ENCODE measurements at places on chromosomes 6 and 20. TPM values are rescaled to one million over a fixed set of nuclear protein-coding genes. Genes with fewer than 3 reads are reported as not detected.

DNA sequence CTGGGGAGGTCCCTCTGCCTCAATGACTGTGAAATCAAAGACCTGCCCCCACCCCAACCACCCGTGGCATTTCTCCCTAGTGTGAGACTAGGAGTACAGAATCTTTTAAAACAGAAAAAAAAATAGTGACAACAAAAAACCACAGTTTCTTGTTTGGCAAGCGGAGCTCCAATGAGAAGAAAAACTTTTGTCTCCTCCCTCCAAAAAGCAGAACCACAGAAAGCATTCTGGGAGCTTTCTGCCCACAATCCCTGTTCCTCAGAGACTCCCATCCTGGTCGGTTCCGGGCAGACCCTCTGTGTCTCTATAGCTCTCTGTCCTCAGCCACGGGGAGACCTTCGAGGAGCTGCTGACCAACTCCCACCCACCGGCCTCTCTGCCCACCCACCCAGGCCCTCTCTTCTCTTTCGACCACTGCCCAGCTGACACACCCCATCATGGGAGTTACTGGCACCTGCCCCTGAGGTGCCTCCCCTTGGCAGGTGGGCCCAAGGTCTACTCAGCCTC is 4.9 kb downstream of the PREX1 start:
- no peak overlapping the region for H3K4me3 ChIP-seq
- no peak overlapping the region for H3K27ac ChIP-seq
- peaks cover 80% of the 10 kb centered on the region for H3K27me3 ChIP-seq
- DNase-seq = no peak
- H3K36me3 ChIP-seq = no peaks in the 10 kb centered on the region

DNA sequence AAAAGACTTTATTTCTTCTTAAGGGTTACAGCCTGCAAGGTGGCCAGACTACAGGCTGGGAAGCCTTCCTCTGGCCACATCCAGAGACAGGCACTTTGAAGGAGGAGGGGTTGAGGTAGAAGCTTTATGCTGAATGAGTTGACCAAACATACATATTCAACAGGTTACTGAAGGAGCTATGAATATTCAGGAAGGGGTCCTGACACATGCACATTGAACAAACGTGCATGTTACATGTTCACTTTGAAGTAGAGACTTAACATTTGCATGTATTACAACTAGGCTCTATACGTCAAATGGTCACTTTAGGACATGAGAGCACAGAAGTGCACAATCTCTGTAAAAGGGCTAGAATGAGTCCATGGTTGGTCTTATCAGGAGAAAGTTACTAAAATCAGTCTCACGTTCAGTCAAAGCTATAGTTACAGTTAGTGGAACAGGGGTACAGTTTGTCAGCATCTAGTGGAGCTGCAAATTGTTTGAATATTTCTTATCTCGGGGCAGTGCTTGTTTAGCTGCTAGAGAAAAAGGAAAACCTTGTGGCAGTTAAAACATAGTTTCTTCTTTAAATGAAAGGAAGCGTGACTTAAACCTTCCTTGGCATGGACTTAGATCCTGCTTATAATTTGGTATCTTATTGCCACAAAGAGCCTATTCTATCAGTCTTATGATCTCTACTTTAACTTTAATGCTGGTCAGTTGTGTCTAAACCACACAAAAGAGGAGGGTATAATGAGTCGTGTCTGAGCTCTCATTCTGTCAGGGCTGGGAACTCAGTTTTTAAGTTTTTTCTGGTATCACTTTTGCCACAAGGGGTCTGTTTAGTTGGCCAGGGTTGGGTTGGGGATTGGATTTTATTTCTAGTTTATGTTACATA is 4.6 kb upstream of the ZSCAN9 start:
- H3K27me3 ChIP-seq = peaks cover 67% of the 10 kb centered on the region
- H3K27ac ChIP-seq = no peak overlapping the region
- H3K4me3 ChIP-seq = no peak overlapping the region

GRCh38 chr6:38715016-38715689 is at the start of gene DNAH8:
Gene DNAH8 (plus strand): TSS chr6:38715311. CDS start chr6:38722810, 7,499 bp downstream.
- no peaks in the 10 kb centered on the region for H3K27me3 ChIP-seq
- no peaks in the 10 kb centered on the region for H3K36me3 ChIP-seq
- H3K4me1 ChIP-seq = no peaks in the 10 kb centered on the region
- no peak within 1 kb of the TSS for H3K27ac ChIP-seq
- no peak within 1 kb of the TSS for H3K4me3 ChIP-seq
- no peak for DNase-seq

- H3K4me1 ChIP-seq = peaks cover 8% of the 10 kb centered on the region
- H3K27me3 ChIP-seq = no peaks in the 10 kb centered on the region
- DNase-seq = no peak
- no peak overlapping the region for H3K4me3 ChIP-seq
- H3K27ac ChIP-seq = no peak overlapping the region
These were observed 24.7 kb downstream of the ETV7 start for GRCh38 chr6:36362551-36363370.

- no peak for DNase-seq
- H3K36me3 ChIP-seq = no peaks in the 10 kb centered on the region
- no peaks in the 10 kb centered on the region for H3K27me3 ChIP-seq
These were observed 43.7 kb upstream of the PMEPA1 start for GRCh38 chr20:57753332-57754164.

The TRIM31 gene
- not detected for total RNA-seq

The CLVS2 gene
- 1.8 TPM for total RNA-seq

The SOX18 gene
- not detected for total RNA-seq

The ENPP4 gene
- total RNA-seq = 13.1 TPM
